ENCODE measurements at places on chromosomes 3 and 15. TPM values are rescaled to one million over a fixed set of nuclear protein-coding genes. Genes with fewer than 3 reads are reported as not detected.

FBXO40 gene
- not detected for total RNA-seq

TP63 gene
- total RNA-seq: 1.8 TPM

GABRR3 gene
- not detected for total RNA-seq

LYZL4 gene
- not detected for total RNA-seq

PPP1R14D gene
- not detected for total RNA-seq

PP2D1 gene
- not detected for total RNA-seq

IL16 gene
- total RNA-seq: 6.5 TPM

ZNF80 gene
- total RNA-seq: not detected

GATM gene
- total RNA-seq: 0.59 TPM

CCR9 gene
- total RNA-seq: not detected

GRCh38 chr15:91219206-91219605 lies 119.1 kb downstream of the SV2B start:
- H3K4me3 ChIP-seq: no peak overlapping the region
- no peaks in the 10 kb centered on the region for H3K27me3 ChIP-seq
- no peaks in the 10 kb centered on the region for H3K36me3 ChIP-seq

DNA sequence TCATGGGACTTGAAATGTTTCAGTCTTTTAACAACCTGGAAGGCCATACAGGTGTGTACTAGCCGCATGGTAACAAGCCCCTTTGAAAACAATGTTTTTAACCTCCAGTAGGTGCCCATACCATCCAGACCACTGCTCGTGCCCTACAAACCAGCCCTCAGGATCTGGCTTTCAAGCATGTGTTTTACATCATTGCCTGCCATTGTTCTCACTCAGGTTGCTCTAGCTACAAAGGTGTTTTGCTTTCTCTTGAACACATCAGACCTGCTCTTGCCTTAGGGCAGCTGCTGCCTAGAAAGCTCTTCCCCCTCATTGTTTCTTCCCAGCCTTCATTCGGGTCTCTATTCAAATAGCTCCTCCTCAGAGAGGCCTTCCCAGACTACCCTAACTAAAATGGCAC lies 32.3 kb upstream of the MAP3K13 start:
- peaks cover 10% of the 10 kb centered on the region for H3K4me1 ChIP-seq
- no peaks in the 10 kb centered on the region for H3K27me3 ChIP-seq
- H3K36me3 ChIP-seq: no peaks in the 10 kb centered on the region
- no peak overlapping the region for H3K4me3 ChIP-seq
- DNase-seq: no peak

- H3K27me3 ChIP-seq: no peaks in the 10 kb centered on the region
- H3K27ac ChIP-seq: no peak overlapping the region
- H3K4me1 ChIP-seq: peaks cover 3% of the 10 kb centered on the region
- DNase-seq: peak; percentile 44
These were observed 282.3 kb downstream of the SLC9A9 start for GRCh38 chr3:143565951-143566350.

- peak overlapping the region; percentile 9 for H3K27ac ChIP-seq
- H3K4me1 ChIP-seq: peaks cover 10% of the 10 kb centered on the region
- H3K27me3 ChIP-seq: no peaks in the 10 kb centered on the region
- no peak overlapping the region for H3K4me3 ChIP-seq
- H3K36me3 ChIP-seq: no peaks in the 10 kb centered on the region
These were observed 24.7 kb downstream of the MYO5A start for GRCh38 chr15:52503788-52504496.

GRCh38 chr15:101277943-101278564 lies 769 bp upstream of the SELENOS start:
- peaks cover 11% of the 10 kb centered on the region for H3K4me1 ChIP-seq
- no peaks in the 10 kb centered on the region for H3K27me3 ChIP-seq
- H3K36me3 ChIP-seq: peaks cover 57% of the 10 kb centered on the region
- H3K4me3 ChIP-seq: peak overlapping the region; percentile 83
- peak overlapping the region; percentile 66 for H3K27ac ChIP-seq
- DNase-seq: no peak

DNA sequence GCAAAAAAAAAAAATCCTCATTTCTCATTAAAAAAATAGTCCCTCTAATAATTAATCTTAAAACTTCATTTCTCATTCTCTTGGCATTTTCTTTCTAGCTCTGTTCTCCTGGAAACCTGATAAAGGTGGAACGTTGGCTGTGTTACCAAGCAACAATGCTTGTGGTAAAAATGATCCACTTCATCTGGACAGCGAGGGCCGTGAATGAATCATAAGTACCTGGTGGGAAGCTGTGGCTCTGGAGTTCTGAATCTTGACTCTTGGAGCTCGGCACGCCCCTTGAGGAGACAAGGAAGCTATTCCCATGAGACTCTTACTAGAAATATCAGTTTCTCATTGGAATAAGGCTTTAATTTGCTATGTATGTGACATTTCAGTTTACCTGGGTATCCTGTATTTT lies 32.5 kb downstream of the BCL2L10 start:
- no peak overlapping the region for H3K27ac ChIP-seq
- peaks cover 15% of the 10 kb centered on the region for H3K4me1 ChIP-seq
- H3K36me3 ChIP-seq: no peaks in the 10 kb centered on the region

- DNase-seq: no peak
- H3K4me3 ChIP-seq: no peak overlapping the region
- no peak overlapping the region for H3K27ac ChIP-seq
- H3K4me1 ChIP-seq: no peaks in the 10 kb centered on the region
- H3K27me3 ChIP-seq: peaks cover 48% of the 10 kb centered on the region
- H3K36me3 ChIP-seq: no peaks in the 10 kb centered on the region
These were observed 38.2 kb upstream of the RNF7 start for GRCh38 chr3:141699897-141700296.

GRCh38 chr3:150150633-150151032 lies 179.9 kb upstream of the PFN2 start:
- H3K36me3 ChIP-seq: no peaks in the 10 kb centered on the region
- peaks cover 40% of the 10 kb centered on the region for H3K4me1 ChIP-seq
- H3K4me3 ChIP-seq: no peak overlapping the region
- DNase-seq: peak; percentile 45
- H3K27ac ChIP-seq: peak overlapping the region; percentile 74

DNA sequence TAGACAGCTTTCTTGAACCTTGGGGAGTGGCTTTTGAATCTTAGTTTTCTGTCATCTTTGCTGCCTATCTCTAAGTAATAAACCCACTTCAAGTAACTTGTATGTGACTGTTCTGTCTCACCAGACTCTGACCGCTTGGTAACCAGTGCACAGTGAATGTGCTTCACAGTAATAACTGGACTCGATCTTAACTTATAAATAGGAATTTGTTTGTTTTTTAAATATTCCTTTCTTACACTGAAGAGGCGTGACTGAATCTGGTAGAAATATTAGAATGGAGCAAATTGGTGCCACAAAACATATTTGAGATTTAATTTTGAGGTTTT lies 318.0 kb downstream of the GBE1 start:
- H3K4me1 ChIP-seq: peaks cover 30% of the 10 kb centered on the region
- H3K27ac ChIP-seq: peak overlapping the region; percentile 79
- H3K36me3 ChIP-seq: no peaks in the 10 kb centered on the region
- H3K4me3 ChIP-seq: no peak overlapping the region
- no peaks in the 10 kb centered on the region for H3K27me3 ChIP-seq

DNA sequence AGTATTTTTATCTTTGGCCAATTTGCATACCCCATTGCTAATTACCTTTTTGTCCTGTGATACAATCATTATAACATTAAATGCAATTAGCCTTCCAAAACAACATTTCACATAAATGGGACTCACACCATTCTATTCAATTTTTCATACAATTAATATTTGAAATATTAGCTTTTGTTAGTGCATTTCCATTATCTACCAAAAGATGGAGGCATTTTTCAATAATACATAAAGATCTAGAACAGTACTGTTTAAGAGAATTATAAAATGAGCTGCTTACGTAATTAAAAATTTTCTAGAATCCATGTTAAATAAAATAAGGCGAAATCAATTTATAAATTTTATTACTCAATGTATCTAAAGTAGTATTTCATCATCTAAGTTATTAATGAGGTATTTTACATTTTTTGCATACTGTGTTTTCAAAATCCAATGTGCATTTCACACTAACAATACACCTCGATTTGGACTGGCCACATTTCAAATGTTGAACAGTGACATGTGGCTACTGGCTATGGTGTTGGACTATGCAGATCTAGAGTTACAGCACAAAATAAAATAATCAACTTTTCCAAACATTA lies 74.3 kb downstream of the TJP1 start:
- H3K4me3 ChIP-seq: no peak overlapping the region
- no peaks in the 10 kb centered on the region for H3K27me3 ChIP-seq
- no peaks in the 10 kb centered on the region for H3K4me1 ChIP-seq
- no peak overlapping the region for H3K27ac ChIP-seq
- peak; percentile 42 for DNase-seq
- no peaks in the 10 kb centered on the region for H3K36me3 ChIP-seq

DNA sequence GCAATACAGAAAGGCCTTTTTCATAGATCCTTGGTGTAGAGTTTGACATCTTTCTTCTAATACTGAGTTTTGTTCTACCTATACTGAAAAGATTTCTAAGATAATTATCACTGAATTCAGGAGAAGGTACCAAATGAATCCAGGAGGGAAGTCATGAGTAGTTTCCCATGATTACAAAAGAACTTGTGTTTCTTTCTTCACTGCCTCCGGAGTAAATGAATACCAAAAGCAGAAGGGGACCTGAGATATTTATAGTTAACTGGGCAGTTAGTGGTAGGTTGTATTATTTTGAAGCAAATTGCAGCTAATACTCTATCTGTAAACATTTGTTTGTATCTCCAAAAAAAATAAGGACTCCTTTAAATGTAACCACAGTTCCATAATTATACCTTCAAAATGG lies 175.4 kb downstream of the SUCNR1 start:
- no peak for DNase-seq
- no peaks in the 10 kb centered on the region for H3K27me3 ChIP-seq
- H3K36me3 ChIP-seq: no peaks in the 10 kb centered on the region
- H3K27ac ChIP-seq: no peak overlapping the region
- peaks cover 14% of the 10 kb centered on the region for H3K4me1 ChIP-seq
- no peak overlapping the region for H3K4me3 ChIP-seq

GRCh38 chr15:83422081-83422480 lies 25.1 kb upstream of the SH3GL3 start:
- DNase-seq: no peak
- no peaks in the 10 kb centered on the region for H3K4me1 ChIP-seq
- H3K36me3 ChIP-seq: no peaks in the 10 kb centered on the region
- no peak overlapping the region for H3K4me3 ChIP-seq
- H3K27ac ChIP-seq: no peak overlapping the region

DNA sequence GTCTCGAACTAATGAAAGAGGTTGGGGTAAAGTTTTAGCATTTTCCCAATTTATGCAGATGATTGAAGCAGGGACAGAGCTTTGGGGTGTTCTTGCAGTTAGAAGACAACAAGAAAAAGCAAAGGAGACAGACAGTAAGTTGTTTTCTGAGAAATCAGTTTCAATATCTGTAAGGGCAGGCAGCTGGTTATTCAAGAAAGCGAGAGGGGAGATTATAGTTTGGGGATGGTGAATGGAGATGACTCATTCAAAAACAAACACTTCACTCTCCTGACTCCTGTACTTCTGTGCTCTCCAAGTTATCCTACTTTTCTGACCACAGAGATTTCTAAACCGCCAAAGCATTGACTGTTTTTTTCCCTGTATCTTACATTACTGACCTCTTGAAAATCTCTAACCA lies 352.0 kb downstream of the GAP43 start:
- peaks cover 9% of the 10 kb centered on the region for H3K4me1 ChIP-seq
- peak; percentile 65 for DNase-seq
- no peaks in the 10 kb centered on the region for H3K36me3 ChIP-seq
- peak overlapping the region; percentile 19 for H3K27ac ChIP-seq
- H3K27me3 ChIP-seq: no peaks in the 10 kb centered on the region

GRCh38 chr3:20648294-20648693 lies 462.3 kb upstream of the SGO1 start:
- DNase-seq: peak; percentile 50
- no peak overlapping the region for H3K27ac ChIP-seq
- H3K4me3 ChIP-seq: no peak overlapping the region
- H3K27me3 ChIP-seq: no peaks in the 10 kb centered on the region
- H3K36me3 ChIP-seq: no peaks in the 10 kb centered on the region

- H3K27ac ChIP-seq: peak overlapping the region; percentile 78
- no peak overlapping the region for H3K4me3 ChIP-seq
- no peaks in the 10 kb centered on the region for H3K27me3 ChIP-seq
- H3K36me3 ChIP-seq: peaks cover 20% of the 10 kb centered on the region
- peaks cover 47% of the 10 kb centered on the region for H3K4me1 ChIP-seq
- no peak for DNase-seq
These were observed 3.6 kb downstream of the GNAI2 start for GRCh38 chr3:50239649-50240048.

DNA sequence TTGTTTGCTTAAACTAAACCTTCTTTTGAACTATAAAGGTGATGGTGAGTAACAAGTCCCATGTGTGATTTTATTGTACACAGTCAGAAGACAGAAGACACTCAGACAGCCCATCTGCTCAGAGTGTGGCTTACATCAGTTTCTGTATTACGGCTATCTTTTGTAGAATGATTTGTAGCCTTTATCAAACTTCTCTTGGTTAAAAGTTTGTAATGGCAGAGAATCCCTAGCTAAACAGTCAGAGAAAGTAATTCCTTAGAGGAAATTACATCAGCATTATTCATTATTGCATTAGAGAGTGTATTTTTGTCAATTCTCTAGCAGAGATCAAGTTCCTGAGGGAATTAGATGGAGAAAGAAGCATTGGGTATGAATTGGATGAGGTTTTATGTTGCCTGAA lies 500.8 kb downstream of the CNTN4 start:
- H3K27ac ChIP-seq: no peak overlapping the region
- H3K27me3 ChIP-seq: no peaks in the 10 kb centered on the region
- H3K4me1 ChIP-seq: no peaks in the 10 kb centered on the region
- DNase-seq: no peak
- H3K36me3 ChIP-seq: no peaks in the 10 kb centered on the region
- no peak overlapping the region for H3K4me3 ChIP-seq

DNA sequence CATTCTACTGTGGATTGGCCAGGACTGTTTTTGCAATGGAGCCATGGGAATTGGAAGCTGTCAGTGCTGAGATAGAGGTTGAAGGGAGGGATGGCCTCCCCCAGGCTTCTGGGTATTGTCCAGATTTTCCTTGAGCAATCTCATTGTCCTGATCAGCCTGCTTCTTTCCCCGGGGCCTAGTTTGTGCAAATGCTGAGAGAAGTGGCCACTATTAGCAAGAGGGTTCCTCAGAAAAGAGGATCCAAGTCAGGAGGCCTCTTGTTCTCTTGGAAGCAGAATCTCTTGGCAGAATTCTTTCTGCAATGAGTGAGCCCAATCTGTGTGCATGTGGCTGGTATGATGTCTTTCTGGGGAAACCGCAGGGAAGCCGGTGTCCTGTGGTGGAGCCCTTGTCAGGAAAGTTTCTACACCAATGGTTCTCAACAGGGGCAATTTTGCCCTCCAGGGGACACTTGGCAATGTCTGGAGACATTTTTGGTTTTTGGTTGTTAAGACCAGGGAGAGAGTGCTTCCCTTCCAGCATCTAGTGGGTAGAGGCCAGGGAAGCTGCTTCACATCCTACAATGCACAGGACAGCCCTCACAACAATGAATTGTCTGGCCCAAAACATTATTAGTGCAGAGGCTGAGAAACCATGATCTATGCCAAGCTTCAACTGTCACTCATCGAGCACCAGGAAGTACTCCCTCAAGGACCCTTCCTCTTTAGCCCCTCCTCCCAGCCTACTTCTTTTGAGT lies 2.0 kb downstream of the LIPC start:
- no peak for DNase-seq
- peaks cover 4% of the 10 kb centered on the region for H3K27me3 ChIP-seq
- no peak overlapping the region for H3K27ac ChIP-seq
- no peak overlapping the region for H3K4me3 ChIP-seq
- H3K36me3 ChIP-seq: no peaks in the 10 kb centered on the region

GRCh38 chr15:99017322-99017701 lies 9.7 kb upstream of the PGPEP1L start:
- no peak overlapping the region for H3K27ac ChIP-seq
- no peaks in the 10 kb centered on the region for H3K27me3 ChIP-seq
- H3K4me1 ChIP-seq: peaks cover 5% of the 10 kb centered on the region
- DNase-seq: no peak
- no peak overlapping the region for H3K4me3 ChIP-seq

All from osteoblast (primary cell).